Smooth muscle cell of the brain vasculature (primary cell): ENCODE measurements at places on chromosomes 7 and 10.

DNA sequence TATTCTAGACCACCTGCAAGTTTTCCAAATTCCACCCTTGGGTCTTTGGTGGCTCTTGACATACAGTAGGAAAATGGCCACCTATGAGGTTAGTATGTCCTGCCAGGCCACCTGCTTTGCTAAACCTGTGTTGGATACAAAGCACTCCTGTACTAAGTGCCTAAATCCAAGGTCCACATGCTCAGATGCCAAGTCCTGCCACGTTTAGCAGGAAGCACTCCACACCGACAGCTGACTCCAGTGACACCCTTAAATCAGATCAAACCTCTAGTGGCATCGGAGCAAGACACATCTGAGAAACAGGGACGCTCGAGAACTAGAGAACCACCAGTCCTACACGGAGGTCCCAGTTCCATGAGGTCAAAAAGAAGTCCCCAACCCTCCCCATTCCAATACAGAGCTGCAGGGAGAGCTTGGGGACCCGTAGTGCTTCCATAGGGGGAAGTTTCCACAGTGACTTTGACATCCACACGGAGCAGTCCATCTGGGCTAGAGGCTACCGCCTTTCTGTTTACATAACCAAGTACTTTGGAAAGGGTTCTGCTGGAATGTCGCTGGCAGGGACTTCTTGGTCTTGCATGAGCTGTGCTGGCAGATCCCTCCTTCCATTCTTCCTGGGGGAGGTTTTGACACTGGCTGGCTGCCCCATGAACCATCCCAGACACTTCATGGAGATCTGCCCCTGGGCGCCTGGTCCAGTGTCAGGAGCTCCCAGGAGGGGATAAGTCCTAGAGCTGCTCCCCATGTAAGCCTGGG is 290.6 kb downstream of the PRPF18 start:
- DNase-seq: no peak

- no peak for DNase-seq
Measured at GRCh38 chr10:73253225-73253555, 746 bp upstream of the MRPS16 start.

GRCh38 chr10:76302481-76302880 is 871.1 kb downstream of the LRMDA start:
- no peak for DNase-seq

- DNase-seq: no peak
Measured at GRCh38 chr7:69768986-69769595, 170.8 kb downstream of the AUTS2 start.

- no peak for DNase-seq
Measured at GRCh38 chr7:953547-954327, 743 bp downstream of the ADAP1 start.

GRCh38 chr10:14688606-14689005 is 86.1 kb downstream of the FAM107B start:
- DNase-seq: peak; percentile 63

GRCh38 chr10:104328646-104328895 is 9.7 kb downstream of the ITPRIP start:
- DNase-seq: no peak

DNA sequence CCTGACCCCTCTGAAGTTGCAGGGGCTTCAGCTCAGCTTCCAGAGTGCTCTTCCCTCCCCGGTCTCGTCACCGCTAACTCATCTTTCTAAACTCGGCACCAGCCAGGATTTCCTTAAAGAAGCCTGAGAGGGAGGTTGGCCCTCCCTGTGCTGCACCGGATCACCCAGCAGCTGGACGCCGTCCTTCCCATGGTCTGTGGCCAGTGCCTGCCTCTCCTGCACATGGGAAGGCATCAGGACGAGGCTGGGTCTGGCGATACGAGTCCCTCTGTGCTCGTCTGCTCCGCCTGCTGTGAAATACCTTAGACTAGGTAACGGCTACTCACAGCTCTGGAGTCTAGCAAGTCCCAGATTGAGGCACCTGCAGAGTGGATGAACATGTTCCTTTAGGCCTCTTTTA is 179.1 kb downstream of the ZMYND11 start:
- DNase-seq: no peak

DNA sequence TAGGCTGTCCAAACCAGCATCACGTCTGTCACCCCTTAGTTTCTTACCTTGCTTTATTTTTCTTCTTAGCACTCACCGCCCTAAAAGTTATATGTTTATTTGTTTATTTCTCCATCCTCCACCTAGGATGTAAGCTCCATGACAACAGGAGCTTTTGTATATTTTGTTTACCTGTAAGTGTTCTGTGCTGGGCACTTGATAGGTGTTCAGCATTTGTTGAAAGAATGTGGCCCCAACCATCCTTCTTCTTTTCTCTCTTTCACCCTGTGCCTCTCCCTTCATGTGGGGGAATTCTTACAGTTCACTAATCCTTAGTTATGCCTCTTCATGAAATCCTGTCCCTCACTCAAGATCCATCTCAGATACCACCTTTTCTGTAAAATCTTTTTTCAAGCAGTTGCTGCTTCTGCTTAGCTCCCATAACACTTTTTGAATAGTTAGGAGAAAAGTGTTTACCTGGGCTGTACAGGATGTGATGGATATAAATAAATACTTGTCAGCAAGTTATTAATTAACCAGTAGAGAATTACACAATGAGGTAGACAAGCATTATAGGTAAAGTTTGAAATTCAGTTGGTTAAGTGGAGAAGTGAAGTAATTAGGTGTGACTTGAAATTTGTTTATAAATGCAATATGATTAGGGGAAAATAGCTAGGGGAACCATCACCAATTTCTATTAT is 9.7 kb downstream of the AHR start:
- no peak for DNase-seq

- DNase-seq: no peak
Measured at GRCh38 chr10:33139181-33139646, 181.2 kb upstream of the ITGB1 start.

GRCh38 chr10:131857156-131858117 is 43.4 kb upstream of the PPP2R2D start:
- DNase-seq: no peak

GRCh38 chr7:8379264-8379663 is 54.1 kb upstream of the NXPH1 start:
- no peak for DNase-seq

- peak; percentile 43 for DNase-seq
Measured at GRCh38 chr10:61175316-61175715, 231.3 kb upstream of the RHOBTB1 start.

- DNase-seq: no peak
Measured at GRCh38 chr7:44368885-44369284, 43.5 kb upstream of the CAMK2B start.

DNA sequence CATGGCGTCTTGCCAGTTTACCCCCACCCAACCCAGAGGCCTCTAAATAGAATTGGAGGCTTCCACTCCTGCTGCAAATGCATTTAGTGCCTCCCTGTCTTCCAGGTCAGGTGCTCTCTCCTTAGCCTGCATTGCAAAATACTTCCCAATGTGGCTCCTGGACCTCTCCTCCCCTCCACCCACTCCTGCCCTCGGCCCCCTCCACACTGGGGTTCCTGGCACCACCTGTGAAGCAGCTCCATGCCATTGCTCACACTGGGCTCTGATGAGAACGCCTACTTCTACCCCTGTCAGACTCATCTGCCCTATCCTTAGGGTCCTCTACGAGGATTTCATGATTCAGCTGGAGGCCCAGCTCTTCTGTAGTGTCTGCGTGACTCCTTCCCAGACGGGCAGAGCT is 37.4 kb downstream of the C10orf120 start:
- no peak for DNase-seq

DNA sequence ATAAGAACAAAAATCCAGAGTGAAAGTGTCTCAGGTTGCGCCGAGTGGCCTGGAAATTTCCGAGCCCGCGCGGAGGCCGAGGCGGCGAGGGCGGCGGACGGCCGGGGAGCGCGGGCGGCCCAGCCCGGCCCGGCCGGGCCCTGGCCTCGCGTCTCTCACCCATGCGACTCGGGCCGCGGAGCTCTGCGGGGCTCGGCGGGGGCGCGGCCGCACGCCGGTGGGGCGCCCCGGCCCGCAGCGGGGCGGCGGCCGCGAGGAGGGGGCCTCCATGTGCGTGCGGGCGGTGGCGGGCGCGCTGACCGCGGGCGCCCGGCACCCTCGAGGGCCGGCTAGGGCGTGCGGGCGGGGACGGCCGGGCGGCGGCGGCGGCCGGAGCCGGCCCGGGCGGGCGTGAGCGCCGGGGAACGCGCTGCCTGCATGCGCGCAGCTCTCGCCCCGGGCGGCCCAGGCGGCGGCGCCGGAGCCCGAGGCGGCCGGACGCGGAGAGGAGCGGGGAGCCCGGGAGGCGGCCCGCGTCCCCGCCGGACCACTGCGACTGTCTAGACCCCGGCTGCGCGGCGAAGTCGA is 302 bp upstream of the EN2 start:
- no peak for DNase-seq

GRCh38 chr10:47409866-47410256 is 25.8 kb upstream of the ZNF488 start:
- DNase-seq: no peak

- no peak for DNase-seq
Measured at GRCh38 chr10:86260564-86260963, 106.0 kb downstream of the GRID1 start.

DNA sequence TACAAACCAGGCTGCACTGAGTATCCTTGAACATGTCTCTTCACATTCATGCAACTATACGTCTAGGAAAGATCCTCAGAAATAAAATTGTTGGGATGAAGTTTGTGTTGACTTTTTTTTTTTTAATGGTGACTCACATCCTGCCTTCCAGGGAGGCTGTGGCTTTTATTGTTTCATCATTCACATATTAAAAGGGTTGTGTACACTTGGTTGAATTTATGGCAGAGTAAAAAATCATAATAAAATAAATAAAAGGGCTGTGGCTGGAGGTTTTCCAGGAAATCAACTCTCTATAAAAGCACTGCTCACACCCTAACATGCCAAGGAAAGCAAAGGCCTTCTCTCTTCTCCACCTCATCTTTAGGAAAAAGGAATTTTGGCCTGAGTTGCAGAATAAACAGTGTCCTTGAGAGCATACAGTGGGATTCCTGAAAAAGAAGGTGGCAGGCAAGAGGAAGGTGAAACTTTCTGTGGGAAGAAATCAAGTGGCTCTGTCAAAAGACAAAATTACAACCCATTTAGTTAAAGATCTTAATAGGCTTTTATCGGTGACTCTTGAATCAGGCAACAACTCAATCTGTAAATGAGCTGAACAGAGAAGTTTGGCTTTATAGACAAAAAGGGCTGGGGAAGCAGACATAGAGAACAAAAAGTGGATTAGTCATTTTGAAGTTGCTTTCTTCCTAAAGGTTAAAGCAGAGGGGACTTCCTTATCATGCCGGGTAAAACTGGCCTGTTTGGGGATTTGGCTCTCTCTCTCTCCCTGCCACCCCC is 41.6 kb upstream of the FHIP2A start:
- peak; percentile 80 for DNase-seq

- DNase-seq: no peak
Measured at GRCh38 chr10:51066231-51066630, 8.1 kb upstream of the PRKG1 start.

DNA sequence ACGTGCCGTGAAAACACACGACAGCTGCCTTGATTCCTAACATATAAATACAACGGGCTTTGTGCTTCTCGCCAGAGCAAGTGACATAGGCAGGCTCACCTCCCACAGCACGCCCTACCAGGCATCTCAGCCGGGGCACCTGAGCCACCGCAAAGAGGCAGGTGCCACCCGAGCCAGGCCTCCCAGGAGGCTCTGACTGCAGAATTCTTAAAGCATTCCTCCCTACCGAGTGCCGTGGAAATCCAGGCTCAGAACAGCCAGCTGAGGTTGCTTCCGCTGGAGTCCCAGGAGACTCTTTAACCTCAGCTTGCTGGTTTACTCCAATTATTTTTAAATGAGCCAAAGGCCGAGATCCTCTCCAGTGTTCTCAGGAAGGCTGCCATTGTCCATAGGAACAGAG is 206.5 kb downstream of the USP6NL start:
- DNase-seq: no peak

- DNase-seq: no peak
Measured at GRCh38 chr10:102334101-102334500, 61.4 kb upstream of the NFKB2 start.

- DNase-seq: no peak
Measured at GRCh38 chr10:93514521-93514920, 18.1 kb downstream of the CEP55 start.

DNA sequence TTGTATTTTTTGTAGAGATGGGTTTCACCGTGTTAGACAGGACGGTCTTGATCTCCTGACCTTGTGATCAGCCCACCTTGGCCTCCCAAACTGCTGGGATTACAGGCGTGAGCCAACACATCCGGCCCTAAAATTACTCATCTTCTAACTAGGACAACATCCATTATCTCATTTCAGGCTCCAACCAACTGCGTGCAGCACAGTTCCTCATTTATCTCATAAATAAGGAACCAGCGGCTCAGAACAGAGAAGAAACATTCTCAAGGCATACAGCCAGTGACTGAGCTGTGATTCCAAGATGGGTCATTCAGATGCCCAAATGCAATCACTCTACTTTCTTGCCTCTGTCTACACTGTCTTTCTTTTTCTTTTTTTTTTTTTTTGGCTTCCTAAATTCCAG is 356.1 kb downstream of the ELMO1 start:
- DNase-seq: no peak

- DNase-seq: no peak
Measured at GRCh38 chr10:47260505-47261111, 39.4 kb upstream of the GDF10 start.

DNA sequence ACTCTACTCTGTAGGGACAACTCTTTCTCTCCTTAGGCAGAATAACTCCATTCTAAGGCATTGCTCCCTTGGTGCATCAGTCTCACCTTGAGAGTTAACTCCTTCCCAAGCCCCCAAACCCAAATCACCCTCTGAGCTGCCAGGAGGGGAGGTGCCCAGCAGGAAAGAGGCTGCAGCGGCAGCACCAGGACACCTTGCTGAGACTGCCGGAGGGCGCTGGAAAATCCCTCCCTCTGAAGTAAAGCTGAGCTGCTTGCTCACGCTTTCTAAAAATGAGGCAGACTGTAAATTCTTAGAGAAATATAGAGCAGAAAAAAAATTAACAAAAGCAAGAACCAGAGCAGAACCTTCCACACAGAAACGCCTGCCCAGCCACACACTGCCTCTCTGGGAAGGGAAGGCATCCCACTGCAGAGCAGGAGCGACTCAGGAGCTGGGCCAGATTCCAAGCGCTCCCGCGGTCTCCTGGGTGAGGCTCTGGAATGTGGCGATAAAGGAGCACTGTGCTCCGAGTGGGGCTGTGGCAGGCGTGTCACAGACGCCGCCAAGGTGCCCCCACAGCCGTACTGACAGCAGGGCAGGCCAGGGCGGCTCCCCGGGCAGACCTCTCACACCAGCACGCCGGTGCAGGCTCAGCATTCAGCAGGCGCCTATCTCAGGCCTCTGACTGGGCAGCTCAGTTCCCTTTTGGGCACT is 202.1 kb downstream of the TNS3 start:
- no peak for DNase-seq

DNA sequence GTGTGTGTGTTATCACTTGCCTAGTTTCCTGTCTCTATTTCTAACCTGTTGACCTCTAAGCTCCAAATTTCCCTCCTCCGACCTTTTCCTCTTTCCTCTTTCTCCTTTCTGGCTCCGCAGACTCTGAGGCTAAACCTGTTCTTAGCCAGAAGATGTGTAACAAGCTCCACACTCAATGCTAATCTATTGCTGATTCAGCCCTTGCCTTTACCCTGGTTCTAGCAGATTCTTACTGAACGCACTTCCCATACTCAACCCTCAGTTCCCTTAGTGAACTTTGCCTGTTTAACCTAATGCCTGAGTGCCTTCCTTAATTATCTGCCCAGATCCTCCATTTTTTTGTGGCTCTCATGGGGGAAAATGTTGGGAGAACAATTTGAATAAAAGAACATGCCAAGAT is 30.0 kb upstream of the SGMS1 start:
- DNase-seq: no peak

- no peak for DNase-seq
Measured at GRCh38 chr7:4766666-4767519, 8.5 kb upstream of the AP5Z1 start.
